ENCODE measurements at places on chromosomes 12 and 14.

- no peak for DNase-seq
These were observed 701.1 kb downstream of the NOVA1 start for GRCh38 chr14:25896777-25897176.

DNA sequence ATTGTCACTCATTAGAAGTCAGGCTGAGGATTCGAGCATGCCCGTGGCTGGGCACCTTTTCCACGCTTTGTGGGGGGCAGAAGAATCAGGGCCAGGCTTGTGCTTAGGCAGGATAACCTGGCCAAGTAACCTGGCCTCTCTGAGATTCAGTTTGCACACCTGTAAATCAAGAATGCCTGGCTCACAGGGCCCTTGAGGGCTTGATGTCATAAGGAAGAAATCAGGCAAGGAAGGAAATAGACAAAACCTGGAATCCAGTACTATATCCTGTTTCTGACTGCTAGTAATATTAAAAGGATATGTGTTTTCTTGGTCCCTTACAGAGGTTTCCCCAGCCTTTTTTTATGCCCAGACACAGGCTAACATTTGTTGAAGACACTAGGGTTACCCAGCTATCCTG is 91.9 kb downstream of the SAMD4A start:
- DNase-seq, result no peak

- peak; percentile 65 for DNase-seq
These were observed 15.0 kb downstream of the GXYLT1 start for GRCh38 chr12:42129595-42130204.

GRCh38 chr14:72666610-72667009 is 227.3 kb downstream of the DPF3 start:
- no peak for DNase-seq

GRCh38 chr12:27367078-27367477 is 34.4 kb downstream of the BMAL2 start:
- no peak for DNase-seq

GRCh38 chr12:57491393-57492280 is 3.8 kb downstream of the MARS1 start:
- no peak for DNase-seq
